ENCODE measurements at places on chromosomes 6 and 20.

DNA sequence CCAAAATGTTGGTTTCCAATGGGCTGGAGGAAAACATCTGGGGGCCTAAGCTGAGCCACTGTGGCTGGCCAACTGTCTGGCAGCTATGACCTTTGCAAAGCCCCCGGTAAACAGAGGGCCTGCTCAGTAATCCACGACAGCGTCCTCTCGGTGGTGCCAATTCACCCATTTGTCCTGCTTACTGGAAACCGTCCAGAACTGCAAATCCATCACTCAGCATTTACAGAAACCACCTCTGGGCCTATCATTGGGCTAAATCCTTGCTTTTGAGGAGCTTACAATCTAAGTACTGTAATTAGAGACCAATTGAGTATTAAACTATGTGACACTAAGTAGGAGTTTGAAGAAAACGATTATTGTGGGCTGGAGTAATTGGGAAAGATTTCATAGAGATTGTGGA lies 31.0 kb downstream of the ADAT2 start:
- no peak for DNase-seq

- DNase-seq = no peak
These were observed 455.1 kb upstream of the HSF2 start for GRCh38 chr6:121944354-121944753.

DNA sequence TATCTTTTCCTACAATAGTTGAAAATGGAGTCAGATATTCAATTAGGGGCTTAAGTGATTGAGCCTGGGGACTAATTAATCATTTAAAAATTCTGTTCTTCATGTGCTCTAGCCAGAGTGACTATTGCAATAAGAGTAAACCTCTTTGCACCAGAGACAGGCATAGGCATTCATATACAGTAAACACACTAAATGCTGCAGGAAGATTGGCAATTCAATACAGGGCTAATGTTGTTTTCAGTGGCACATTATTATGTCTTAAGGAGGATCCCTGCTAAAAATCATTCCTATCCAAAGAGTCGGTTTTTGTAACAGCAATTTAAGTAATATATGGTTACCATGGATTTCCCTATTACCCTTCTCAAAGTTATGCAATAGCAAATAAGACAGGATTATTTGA lies 1.2 kb downstream of the PDE7B start:
- DNase-seq = no peak

- DNase-seq = no peak
These were observed 23.6 kb upstream of the MARCKS start for GRCh38 chr6:113833537-113833936.

- peak; percentile 25 for DNase-seq
These were observed 89.6 kb upstream of the NHSL1 start for GRCh38 chr6:138588805-138589434.
